ENCODE measurements at places on chromosomes 3 and 15.

DNA sequence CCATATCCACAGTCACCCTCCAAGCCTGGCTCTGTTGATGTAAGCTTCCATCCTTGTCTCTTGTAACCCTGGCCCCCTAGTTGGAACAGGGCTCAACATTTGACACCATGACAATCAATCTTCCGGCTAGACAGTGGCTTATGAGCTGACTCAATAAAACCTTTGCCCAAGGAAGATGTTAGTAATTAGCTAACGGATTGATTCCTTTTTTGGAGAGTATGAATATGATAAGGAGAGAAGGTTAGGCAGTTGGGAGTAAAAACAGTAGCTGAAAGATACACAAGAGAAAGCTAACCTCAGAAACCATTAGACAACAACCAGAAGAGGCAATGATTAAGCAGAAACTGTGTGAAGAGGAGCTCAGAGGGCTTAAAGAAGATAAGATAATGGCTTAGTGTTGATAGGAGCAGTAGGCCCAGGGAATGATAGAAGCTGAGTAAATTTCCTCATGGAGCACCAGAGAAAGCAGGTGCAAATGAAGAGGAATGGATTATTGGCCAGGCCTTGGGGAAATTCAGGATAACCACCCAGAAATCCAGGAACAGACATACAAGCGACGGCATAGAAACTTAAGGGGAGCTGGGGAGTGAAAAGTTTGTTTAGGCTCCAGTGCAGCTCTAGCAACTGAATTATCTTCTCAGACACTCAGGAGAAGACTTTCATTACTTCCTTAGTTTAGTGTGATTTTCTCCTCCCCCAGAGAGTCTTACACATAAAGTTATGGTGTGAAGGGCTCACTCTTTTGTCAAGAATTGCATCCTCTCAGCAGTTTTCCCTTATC is 7.8 kb upstream of the RFX7 start:
- no peak for DNase-seq

DNA sequence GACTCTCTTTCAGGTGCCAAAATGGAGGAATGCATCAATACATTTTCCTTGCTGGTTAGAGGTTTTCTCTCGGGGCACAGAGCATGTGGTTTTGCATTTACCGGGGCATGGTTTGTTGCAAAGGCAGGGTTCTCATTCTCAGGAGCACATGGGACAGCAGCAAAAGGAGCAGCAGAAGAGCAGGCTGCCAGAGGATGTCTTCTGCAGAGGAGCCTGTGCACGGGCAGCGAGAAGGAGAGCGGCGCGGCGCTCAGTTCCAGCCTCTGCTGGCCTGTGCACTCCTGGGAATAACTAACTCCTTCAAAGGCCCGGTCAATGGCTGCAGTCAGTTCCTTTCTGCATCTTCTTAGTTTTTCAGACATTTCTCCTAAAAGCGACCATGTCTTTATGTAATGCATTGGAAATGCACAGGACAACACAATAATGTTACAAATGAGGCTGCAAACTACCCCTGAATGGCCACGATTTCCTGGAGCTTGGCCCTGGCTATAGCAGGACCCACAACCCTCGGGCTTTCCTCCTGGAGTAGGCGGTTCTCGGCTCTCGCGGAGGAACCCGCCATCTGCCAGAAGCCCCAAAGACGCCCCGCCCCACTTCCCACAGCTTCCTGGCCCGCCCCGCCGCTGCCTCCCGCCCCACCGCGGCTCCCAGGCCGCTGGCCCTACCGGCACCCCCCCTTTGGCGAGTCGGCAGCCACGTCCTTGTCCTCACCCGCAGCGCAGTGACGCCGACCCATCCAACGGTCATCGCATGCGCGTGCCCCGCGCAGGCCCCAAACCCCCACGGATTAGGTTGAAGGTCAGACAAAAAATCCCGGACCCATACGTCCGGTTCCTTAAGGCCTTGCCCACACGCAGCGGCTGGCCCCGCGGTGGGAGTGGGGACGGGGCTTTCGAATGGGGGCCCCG is at the start of gene C3orf62:
TSS of gene C3orf62 (minus strand) at position 758 of the 908 bp plus-strand sequence. CDS start at position 398, 360 bp downstream.
- peak; percentile 74 for DNase-seq

DNA sequence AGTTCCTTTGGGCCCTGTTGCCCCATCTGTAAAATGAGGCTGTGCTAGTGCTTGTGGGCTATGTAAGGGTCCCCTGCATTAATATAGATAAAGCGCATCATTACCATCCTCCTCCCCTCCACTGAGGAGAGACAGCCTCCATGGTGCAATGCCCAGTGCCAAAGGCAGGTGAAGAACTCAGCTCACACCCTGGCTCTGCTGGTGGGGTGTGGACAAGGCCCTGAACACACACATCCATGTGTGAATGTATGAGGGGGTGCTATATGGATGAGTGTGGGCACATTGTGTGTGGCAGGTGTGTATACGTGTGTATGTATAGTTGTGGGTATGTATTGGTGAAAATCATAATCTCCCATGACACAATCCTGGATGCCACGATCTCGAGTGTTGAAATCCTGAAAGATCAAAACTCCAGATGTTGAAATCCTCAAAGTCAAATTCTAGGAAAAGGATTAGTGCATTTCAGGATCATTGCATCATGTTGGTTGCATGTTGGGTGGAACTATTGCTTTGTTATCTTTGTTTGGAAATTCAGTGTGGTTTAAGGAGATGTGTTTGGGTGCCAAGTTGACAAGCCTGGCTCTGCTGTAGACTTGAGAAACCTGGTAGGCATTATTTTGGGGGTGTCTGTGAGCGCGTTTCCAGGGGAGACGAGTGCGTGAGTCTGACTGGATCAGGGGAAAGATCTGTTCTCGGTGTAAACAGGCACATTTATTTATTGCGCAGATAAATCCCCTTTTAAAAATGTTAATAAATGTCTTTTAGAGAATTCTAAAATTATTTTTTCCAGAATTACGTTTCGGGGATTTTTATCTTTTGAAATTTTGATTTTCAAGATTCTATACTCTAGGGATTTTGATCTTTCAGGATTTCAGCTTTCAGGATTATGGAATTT is 42.0 kb upstream of the SEC61A1 start:
- DNase-seq = no peak

GRCh38 chr3:196631682-196632045 is 7.8 kb upstream of the NRROS start:
- no peak for DNase-seq

DNA sequence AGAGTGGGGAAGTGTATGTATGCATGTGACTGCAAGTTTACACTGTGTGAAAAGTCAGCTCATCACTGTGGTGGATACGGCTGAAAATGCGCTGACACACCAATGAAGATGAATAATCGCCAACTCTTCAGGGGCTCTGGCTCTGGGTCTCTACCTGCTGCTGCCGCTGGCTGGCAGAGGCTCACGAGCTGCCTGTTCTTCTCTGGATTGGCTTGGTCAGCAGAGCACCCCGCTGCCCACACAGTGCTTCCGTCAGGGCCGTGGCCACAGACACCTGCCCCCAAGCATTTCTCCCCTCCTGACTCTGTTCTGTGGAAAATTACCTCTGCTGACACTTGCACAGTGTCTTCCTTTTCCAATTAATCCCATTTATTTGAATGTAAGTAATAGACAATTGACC is 215.5 kb downstream of the GAP43 start:
- DNase-seq = no peak

DNA sequence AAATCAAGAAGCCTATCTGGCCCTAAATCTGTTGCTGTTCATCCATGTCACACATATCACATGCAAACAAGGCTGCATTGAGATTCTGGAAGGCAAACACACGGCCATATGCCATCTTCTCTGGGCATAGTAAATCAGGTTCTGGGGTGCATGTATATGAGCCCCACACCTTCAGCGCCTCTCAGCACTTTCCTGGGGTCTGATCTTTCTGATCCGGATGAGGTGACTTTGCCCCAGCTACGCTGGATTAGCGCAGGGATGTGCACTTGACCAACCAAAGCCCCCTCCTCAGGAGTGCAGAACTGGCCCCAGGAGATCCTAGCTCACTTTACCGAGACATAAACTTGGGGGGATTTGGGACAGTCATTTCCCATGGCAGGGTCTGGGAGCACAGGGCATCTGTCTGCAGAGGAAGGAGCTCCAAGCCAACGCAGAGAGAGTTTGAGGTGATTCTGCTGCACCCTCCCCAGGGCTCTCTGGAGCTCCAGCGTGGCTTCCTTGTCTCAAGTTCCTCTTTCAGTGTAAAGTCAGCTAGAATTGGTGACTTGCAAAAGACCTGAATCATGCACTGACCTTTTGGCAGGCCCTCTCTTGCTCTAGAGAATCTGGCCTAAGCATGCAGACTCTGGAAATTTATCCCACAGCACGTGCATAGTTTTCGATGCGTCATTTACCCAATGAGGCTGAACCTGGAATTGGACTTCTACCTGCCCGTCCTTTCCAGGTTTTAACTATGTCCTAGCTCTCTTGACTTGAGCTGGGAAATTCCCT is 63.5 kb upstream of the KLF13 start:
- DNase-seq = no peak

- no peak for DNase-seq
Observed at GRCh38 chr3:136311968-136312367, 61.8 kb downstream of the PCCB start.

GRCh38 chr15:96187341-96188305 is 142.9 kb upstream of the NR2F2 start:
- DNase-seq = no peak

- DNase-seq = no peak
Observed at GRCh38 chr3:27633224-27633545, 88.9 kb downstream of the EOMES start.

DNA sequence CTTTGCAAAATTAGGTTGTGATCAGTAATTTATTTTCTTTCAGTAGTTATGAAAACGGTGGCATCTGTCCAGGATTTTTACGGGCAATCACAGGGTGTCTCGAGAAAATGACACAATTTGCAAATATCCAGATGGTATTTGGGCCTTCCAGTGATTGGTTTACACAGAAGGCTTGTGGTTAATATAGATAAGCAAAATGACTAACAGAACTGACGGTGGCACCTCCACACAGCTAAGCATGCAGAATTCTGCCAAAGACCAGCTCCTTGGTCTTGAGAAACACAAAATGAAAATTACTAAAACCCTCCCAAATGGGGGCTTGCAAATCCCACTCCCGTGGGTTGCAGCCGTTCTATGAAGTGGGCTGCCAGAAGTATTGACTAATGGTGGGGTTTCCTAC is 5.5 kb downstream of the ARHGEF3 start:
- DNase-seq = no peak

GRCh38 chr3:109926376-109926775 is 589.0 kb upstream of the DPPA4 start:
- no peak for DNase-seq

DNA sequence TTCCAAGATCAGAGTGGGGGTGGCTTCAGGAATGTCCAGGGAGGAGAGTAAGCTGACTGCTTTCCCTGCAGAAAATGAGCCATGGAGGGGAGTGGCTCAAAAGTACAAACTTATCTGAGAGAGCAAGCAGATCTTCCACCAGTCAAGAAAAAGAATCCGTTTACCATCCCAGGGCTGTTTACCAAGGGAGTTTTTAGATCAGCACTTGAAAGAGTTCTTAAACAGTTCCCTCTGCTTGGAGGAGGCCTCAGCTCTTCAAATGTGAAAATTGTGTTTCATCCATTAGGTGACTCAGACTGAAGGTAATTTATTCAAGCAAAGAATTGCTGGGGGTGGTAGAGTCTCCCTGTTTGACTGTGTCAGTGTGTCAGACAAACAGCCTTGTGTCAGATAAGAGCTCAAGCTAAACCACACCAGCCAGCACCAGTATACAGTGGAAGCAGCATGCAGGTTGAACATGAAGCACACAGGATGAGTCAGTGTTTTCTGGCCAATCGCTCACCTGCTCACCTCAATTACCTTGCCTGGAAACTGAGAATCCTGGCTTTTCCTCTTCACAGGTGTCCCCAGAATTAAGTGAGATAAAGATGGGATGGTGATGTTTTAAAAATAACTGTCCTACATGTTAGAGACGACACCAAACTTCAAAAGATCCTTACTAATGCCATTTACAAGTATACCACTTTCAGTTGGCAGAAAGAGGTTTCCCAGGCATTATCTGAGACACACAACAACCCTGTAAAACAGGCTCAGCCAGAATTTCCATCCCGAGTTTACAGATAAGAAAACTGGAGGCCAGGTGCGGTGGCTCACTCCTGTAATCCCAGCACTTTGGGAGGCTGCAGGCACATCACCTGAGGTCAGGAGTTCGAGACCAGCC is 21.7 kb downstream of the SH3BP5 start:
- DNase-seq = no peak

DNA sequence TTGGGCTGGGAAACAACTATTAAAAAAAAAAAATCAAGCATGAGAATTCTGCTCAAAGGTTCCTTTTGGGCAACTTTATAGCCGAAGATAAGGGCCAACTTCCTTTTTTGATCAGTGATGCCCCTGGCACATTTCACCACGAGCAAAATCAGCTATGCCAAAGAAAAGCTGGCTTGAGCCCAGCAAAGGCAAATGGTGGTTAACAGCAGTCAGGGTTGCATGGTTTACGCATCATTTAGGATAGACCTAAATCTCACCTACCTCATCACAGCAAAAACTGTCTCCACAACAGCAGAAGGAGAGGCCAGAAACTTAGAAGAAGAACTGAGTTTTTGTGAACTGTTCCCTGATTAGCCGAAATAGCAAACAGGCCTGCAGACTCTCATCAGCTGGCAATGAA is 220.1 kb upstream of the CDIN1 start:
- DNase-seq = no peak

DNA sequence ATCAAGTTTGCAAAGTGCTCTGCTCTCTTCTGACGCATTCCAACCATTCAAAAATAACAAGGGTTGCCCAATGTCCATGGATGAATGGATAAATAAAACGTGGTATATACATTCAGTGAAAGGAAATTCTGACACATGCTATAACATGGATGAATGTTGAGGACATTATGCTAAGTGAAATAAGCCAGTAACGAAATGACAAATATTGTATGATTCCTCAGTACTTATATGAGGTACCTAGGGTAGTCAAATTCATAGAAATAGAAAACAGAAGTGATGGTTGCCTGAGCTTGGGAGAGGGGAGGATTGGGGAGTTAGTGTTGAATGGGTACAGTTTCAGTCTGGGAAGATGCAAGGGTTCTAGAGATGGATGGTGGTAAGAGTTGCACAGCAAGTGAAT is 33.9 kb downstream of the SH3BP5 start:
- no peak for DNase-seq

GRCh38 chr3:72352176-72352575 is 496.1 kb downstream of the SHQ1 start:
- no peak for DNase-seq

GRCh38 chr3:23880703-23881339 is 36.0 kb downstream of the NKIRAS1 start:
- DNase-seq = no peak

- DNase-seq = no peak
Observed at GRCh38 chr3:99885085-99885484, 67.4 kb downstream of the CMSS1 start.

- DNase-seq = no peak
Observed at GRCh38 chr3:141413801-141414689, 45.7 kb downstream of the ZBTB38 start.

- DNase-seq = no peak
Observed at GRCh38 chr3:10400050-10400748, 79.3 kb upstream of the SEC13 start.

GRCh38 chr3:116264546-116265319 is 180.6 kb downstream of the LSAMP start:
- DNase-seq = no peak

Data from left renal cortex interstitium (tissue), 4 donors.